Stimulated activated CD8-positive, alpha-beta memory T cell treated with anti-CD3 and anti-CD28 coated beads, Interleukin-15, amount 100 ng/mL, for 1 hour (primary cell): ENCODE measurements at places on chromosomes 7 and 10.

DNA sequence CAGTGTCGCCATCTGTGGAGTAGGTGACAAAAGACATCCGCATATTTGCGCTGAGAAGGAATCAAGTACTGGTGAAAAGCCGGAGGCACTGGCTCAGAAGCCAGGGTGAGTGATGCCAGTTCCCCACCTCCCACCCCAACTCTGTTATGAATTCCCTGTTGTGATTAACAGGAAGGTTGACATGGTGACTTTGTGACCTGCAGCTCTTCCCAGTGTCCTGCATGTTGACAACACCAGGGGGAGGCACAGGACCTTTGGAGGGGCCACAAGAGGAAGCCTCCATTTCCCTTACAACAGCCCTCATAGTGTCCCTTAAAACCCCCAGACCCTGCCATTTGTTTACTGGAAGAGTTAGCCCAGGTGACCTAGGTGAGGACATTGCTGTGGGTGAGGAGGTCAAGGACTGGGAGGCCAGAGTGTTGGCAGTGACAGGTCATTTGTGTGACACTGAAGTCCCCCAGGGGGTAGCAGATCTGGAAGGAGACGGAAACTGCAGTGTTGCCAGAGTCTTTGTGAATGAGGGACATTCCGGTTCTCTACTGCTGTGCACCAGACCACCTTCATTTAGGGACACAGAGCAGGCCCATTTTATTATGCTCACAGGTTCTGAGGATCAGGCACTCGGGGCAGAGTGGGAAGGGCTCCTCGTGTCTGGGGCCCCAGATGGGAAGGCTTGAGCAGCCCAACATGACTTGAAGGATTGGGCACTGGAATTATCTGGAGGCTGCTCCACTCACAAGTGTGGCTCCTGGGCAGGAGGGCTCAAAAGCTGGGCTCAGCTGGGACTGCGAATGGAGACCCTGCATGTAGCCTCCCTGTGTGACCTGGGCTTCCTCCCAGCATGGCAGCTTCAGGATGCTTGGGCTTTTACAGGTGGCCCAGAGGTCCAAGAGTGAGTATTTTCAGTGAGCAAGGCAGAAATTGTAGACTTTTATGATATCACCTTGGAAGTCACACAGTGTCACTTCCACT is 13.0 kb upstream of the ANTXRL start:
- DNase-seq, result no peak

- peak; percentile 7 for DNase-seq
Measured at GRCh38 chr10:4234661-4235060, 449.7 kb upstream of the KLF6 start.

DNA sequence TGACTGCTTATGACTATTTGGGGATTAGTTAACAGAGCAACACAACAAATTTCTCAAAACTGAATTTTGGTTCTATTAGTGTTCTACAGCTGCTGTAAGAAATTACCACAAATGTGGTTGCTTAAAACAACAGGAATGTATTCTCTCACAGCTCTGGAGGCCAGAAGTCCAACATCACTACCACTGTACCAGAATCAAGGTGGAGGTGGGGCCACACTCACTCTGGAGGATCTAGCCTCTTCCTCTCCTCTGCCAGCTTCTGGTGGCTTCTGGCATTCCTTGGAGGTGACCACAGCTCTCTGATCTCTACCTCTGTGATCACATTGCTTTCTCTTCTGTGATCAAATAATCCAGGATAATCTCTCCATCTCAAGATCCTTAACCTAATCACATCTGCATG is 194.7 kb upstream of the BMPER start:
- DNase-seq, result no peak

DNA sequence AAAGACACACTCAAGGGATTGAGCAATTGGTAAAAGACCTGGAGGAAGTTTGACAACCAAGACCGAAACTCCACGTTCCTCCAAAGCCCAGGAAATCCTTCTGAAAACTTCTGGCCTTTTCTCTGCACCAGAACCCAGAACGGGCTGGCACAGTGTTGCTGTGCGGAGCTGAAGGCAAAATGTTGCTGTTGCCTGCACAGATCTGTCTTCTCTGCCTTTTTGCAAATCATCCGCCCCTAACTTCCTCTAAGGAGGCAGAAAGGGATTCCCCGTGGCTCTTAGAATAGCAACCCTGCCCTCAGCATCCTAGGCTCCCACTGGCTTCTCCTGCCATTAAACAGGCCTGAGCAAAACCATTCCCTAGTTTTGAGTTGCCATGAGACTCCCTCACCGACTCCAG is 44.9 kb downstream of the FIGNL1 start:
- no peak for DNase-seq

DNA sequence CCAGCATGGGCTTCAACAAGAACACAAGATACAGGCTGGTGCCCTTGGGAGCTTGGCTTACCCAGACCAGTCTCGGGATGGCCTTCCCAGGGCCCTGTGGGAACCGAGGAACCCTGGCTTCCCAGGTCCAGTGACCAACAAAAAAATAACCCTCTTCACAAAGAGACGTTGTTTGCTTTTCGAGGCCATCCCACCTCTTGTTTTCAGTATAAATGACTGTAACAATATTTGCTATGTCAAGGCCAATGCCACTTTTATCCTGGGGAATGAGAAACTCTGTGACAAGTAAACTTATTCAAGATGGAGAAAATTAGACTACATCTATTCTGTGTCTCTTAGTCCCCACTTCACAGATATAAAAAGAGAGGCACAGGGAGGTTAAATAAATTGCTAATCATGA is 138.8 kb downstream of the PRPF18 start:
- no peak for DNase-seq

DNA sequence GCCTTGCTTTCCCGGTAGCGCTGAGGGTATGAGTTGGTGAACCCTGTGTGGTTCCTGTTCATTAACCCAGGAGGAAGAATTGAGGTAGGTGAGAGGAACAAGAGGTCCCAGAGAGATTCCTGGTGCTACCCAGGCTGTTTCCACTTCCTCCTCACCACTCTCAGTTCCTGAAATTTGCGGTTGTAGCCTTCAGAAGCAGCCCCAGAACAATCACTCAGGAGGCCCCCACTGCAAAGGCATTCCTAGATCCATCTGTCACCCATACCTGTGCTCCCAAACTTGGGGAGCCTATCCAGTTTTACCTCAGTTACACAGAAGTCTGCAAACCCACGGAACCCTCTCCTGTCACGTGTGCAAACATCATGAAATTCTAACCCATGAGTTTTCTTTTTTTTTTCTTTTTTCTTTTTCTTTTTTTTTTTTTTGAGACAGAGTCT is 9.0 kb upstream of the PIP4K2A start:
- DNase-seq, result no peak

DNA sequence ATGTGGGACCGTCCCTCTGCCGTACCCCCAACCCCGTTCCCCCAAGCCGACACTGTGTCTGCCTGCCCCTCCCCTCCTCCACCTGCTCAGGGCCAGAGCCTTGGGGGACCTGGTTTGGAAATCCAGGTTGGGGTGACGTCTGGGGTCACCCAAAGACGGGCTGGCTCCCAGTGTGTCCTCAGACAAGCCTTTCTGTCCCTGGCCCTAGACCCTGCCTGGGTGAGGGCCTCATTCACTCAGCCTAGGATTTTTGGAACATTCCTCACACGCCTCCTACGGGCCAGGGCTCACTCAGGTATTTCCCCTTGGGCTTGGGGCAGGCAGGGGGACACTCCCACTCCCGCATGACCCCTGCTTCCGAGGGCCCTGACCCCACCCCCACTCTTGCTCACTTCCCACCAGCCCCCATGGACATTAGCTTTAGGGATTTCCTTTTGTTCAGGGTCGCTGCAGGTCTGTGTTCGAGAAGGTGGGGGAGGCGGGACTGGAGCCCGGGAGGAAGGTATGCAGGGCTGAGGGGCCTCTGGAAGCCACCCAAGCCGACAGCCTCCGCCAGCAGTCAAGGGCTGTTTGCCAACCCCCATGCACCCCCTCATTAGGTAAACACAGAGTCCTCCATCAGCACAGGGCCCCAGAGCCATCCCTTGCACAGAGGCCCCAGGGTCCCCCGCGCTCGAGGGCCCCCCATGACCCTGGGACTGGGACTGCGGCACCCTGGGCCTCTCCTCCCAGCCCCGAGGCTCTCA is 35.1 kb downstream of the PDGFA start:
- no peak for DNase-seq

- no peak for DNase-seq
Measured at GRCh38 chr10:94680544-94680943, 3.0 kb upstream of the CYP2C18 start.

- no peak for DNase-seq
Measured at GRCh38 chr10:124627866-124628675, 116.1 kb downstream of the FAM53B start.

DNA sequence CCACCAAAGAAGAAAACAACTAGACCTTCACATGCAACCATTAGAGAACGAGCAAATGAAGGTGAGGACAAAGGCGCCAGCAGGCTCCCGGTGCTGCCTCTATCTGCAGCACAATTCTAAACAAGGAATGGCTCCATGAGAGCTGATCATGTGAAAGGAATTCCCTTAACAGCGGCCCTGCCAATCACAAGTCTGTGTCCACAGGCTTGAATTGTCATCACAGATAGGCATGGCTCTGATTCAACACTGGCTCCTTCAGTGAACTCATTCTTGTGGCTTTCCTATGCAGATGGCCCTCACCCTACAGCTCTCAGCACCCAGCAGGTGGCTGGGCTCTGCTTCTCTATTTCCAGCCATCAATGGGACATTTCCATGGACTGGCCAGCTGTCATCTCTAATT is 36.2 kb downstream of the LAMB1 start:
- no peak for DNase-seq

DNA sequence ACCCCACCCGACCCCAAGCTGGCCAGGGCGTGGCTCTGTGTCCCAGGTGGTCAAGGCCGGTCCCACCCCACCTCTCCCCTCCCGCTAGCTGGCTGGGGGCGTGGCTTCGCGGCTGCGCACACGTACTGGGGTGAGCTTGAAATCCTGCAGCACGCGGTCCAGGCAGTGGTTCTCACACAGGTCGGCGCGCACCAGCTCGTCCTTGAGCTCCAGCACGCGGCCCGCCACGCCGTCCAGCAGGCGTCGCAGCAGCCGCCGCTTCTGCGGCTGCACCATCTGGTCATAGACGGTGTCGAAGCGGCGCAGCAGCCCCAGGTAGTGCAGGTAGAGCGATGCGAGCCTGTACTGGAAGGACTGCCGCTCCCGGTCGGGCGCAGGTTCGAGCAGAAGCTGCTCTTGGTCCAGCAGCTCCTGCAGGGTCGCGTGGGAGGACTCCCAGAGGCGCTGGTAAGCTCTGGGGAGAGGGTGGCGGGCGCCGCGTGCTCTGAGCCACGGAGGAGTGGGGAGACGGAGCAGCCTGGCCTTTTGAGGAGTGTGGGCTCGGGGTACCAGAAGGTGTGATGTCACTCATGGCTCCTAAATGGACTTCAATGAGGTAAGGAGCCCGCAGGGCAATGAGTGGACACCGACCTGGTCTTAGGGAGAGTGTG is 5.8 kb downstream of the H2BK1 start:
- no peak for DNase-seq

DNA sequence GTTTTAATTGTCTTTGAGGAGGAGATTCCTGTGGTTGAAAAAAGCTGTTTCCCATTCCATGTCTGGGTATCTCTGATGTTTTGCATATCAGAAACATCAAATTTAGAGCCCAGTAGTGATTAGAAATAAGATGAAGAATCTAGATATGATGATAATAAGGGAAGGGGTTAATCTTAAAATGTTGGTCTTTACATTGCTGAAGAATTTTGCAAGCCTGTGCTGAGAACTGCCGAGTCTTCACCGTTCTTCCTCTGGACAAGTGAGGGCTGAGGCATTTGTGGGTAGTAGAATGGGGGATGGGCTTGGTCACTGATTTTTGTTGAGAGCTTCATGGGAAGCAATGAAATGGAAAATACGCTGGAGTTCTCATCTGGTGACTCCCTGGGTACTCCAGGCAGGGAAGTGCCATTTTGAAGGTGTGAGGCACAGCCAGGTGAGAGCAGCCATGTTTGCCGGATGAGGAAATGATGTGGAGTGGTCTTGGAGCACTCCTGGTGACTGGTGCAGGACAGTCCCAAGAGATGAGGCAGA is 10.2 kb downstream of the TCF7L2 start:
- no peak for DNase-seq

- no peak for DNase-seq
Measured at GRCh38 chr10:63829020-63829419, 307.8 kb downstream of the REEP3 start.

DNA sequence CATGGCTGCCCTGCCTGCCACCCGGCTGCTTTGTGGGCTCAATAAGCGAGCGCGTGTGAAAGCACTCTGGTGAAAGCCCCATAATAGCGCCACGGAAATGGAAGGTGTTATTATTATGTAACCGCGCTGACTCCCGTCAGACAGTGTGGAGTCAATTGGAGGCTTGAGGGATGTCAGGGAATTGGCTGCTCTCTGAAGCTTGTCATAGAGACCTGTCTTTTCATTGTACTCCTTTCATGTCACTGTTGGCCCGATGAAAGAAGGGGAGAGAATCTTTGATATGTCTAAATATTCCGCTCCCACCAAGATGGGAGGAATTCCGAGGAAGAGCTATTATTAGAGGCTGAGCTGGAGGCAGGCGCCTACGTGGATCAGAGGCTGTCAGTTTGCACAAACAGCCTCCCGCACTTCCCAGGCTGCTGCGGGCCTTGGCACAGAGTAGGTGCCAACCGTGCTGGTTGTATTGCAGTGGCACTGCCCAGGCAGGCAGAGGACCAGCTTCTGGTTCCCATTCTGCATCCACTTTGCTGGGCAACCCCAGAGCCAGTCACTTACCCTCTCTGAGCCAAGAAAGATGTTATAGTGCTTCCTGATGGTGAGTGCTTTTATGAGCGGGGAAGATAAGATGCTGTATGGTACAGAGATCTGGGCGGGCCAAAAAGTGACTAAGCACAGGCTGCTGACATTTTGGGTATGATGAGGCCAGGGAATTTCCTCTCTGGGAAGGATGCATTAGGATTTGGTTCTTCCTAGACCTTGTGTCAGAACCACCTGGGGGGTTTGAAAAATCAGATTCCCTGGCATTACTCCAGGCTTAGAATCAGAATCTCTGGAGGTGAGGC is 151.4 kb downstream of the RPS24 start:
- no peak for DNase-seq

DNA sequence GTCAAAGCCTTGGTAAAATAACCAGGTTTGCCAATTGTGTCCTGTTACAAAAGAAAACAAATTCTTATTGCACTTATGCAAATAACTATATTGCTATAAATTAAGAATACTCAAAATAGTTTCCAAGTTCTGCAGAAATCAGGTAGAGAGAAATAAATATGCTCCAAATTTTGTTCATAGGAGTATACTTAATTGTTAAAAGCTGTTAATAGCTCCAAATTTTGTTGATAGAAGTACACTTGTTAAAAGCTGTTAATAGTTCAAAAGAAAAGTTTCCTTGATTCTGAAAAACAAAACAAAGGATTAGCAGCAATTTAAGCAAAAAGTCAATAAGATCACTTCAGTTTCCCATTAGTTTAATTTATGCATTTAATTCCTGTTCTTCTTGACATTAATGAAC is 46.4 kb upstream of the ZNF138 start:
- no peak for DNase-seq
